Esophagus muscularis mucosa (tissue), 4 donors: ENCODE measurements at places on chromosomes 6 and 20. TPM values are rescaled to one million over a fixed set of nuclear protein-coding genes. Genes with fewer than 3 reads are reported as not detected.

Gene DAAM2
- 402 TPM for total RNA-seq

Gene CGAS
- total RNA-seq = 4.5 TPM

Gene OR12D3
- total RNA-seq = not detected

Gene MLIP
- 0.42 TPM for total RNA-seq

Gene PSORS1C1
- 1.2 TPM for total RNA-seq

Gene FAM83C
- total RNA-seq = not detected

Gene PTCRA
- total RNA-seq = not detected
